ENCODE measurements at places on chromosomes 1 and 21.

GRCh38 chr1:2133879-2134215, 60.7 kb downstream of the FAAP20 start:
- no peak for DNase-seq

GRCh38 chr1:35564037-35564883, 6.7 kb downstream of the NCDN start:
- peak; percentile 52 for DNase-seq

GRCh38 chr1:114156538-114157274, 3.0 kb upstream of the SYT6 start:
- no peak for DNase-seq

DNA sequence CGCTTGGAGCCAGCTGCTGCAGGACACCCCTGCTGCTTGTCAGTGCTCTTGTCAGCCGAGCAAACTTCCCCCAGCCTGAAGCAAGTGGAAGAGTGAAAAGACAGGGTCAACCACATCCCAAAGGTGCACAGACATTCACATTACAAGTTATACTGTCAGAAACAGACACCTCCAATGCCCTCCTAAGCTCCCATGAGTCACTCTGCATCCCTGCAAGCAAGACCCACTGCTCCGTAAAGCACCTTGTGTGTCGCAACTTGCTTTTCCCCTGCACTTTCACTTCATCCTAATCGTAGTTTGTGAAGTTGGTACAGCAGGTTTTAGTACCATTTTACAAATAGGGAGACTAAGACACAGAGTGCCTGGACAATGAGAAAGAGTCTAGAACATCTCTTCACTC, 51.1 kb downstream of the KCNH1 start:
- no peak for DNase-seq

GRCh38 chr1:46084553-46085451, 47.6 kb downstream of the PIK3R3 start:
- peak; percentile 14 for DNase-seq

GRCh38 chr1:39328095-39328494, 123.6 kb downstream of the MACF1 start:
- no peak for DNase-seq

GRCh38 chr1:203597331-203598090, 29.1 kb upstream of the ATP2B4 start:
- DNase-seq = no peak

GRCh38 chr1:155320252-155320651, 442 bp upstream of the RUSC1 start:
- DNase-seq = no peak

- no peak for DNase-seq
These were observed 309.2 kb downstream of the HLX start for GRCh38 chr1:221188458-221188857.

GRCh38 chr1:147812799-147813198, 52.4 kb upstream of the GJA5 start:
- DNase-seq = no peak

DNA sequence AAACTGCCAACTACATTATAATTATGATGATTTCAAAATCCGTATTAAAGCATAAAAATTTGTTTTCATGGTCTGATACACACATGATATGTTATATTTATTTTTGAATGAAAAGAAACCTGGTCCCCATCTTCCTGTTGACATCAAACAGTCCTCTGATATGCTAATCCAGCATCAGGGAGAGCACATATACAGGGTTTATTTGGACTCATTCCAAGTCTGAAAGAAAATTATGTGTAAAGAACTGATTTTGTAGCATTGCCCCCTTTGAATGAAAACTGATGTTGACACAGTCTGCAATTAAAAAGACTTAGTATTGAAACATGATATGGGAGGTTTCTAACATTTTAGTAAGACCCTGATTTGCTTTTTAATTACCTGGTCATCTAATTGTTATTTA, 119.4 kb downstream of the NEK7 start:
- no peak for DNase-seq

DNA sequence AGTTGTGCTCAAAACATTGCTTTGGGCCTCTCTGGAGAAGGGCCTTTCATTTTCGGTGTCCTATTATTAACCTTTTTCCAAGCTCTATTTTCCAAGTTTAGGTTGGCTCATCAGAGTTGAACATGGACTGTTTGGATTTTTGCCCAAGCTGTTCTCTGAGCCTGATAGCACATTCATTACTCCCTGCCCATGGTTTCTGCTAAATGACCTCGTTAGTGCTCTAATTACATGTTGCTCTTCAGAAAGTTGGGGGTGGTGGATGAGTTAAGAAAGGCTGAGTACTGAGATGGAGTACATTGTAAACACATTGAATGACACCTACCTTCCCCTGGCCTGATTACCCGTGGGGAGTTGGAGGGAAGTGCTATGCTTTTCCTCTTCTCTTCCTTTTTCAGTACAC, 38.9 kb downstream of the LMO4 start:
- DNase-seq = no peak

DNA sequence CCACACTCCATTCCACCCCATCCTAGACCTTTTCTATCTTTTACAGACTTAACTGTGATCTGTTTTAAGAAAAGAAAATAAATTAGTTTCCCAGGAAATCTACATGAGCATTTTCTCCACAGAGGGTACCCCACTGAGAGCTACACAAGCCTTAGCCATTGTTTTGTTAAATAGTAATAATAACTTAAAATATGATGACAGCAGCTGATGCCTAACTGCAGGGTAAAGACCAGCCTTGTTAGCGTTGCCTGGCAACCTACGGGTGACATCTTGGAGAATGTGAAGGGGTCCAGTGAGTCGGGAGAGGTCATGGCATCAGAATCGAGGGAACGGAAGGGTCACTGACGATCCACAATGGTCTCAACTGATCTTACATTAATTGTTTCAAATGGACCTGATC, 233.2 kb upstream of the PBX1 start:
- no peak for DNase-seq

- DNase-seq = no peak
These were observed 539.4 kb downstream of the KIF26B start for GRCh38 chr1:245693941-245694752.

- DNase-seq = no peak
These were observed 653 bp upstream of the KCNN3 start for GRCh38 chr1:154870734-154871133.

GRCh38 chr1:201302163-201303152, 19.2 kb downstream of the PKP1 start:
- no peak for DNase-seq

DNA sequence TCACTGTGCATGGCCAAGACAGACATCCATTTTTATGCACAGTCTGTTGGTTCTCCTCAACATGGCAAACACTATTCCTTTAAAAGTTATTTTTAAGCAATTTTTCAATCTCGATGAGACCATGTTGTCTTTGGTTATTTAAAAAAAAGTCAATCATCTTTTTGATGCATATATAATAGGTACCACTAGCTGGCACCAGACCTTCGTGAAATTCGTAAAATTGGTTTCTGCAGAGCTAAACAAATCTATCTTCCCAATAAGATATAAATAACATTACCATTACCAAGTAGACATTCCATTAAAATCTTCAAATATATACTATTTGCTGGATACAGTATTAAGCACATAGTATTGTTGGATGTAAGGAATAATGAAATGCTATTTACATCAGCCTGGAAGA, 220.0 kb upstream of the GREM2 start:
- DNase-seq = peak; percentile 20

GRCh38 chr1:7469255-7469938, 301.7 kb upstream of the VAMP3 start:
- peak; percentile 86 for DNase-seq

GRCh38 chr1:48036710-48037355, 39.6 kb upstream of the TRABD2B start:
- DNase-seq = no peak

DNA sequence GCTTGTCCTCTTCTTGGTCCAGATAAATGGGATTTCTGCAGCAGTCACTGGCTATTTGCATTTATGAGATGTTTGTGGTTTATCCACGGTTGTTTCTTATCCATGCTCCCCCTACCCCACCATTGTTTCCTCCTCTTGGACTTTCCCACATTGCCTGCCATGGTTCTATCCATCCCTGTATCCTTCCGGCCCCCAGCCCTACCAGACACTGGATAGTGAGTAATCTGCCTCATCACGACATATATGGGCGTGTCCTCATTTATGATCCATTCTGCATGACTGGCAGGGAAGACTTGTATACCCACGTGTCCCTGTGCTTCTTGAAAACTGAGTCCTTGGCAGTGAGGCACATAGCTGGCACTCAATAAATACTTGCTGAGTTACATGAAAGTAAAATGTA, 40.1 kb downstream of the CACNA1S start:
- no peak for DNase-seq

DNA sequence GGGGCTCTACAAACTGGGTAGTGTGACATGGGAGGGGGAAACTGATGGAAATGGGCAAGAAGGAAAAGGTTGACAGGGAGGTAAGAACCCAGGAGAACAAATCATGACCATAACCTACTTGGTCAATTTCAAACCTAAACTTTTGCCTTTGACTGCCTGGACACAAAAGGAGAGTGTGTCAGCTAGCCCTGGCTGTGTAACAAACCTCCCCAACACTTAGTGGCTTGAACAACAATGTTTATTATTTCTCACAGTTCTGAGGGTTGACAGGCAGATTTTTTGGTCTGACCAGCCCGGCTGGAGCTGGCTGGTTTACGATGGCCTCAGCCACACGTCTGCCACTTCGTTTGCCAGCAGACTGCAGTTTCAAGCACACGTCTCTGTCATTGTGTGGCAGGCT, 92.5 kb downstream of the WDR4 start:
- no peak for DNase-seq

GRCh38 chr1:170819781-170820180, 115.6 kb upstream of the MROH9 start:
- no peak for DNase-seq
